ENCODE measurements at places on chromosomes 1 and 21. TPM values are rescaled to one million over a fixed set of nuclear protein-coding genes. Genes with fewer than 3 reads are reported as not detected.

Gene NGF
- 19.6 TPM for total RNA-seq

Gene UBE2U
- total RNA-seq: not detected

Gene ZNF593OS
- total RNA-seq: not detected

Gene BCL10
- total RNA-seq: 27.9 TPM

Gene EFHD2
- 20.3 TPM for total RNA-seq

Gene RGS18
- total RNA-seq: not detected

Gene KIF26B
- total RNA-seq: 8.6 TPM

Gene IGSF21
- not detected for total RNA-seq

Gene CR1L
- not detected for total RNA-seq

Gene PAQR6
- 12.5 TPM for total RNA-seq

Gene ADAMTS4
- total RNA-seq: 1.2 TPM

DNA sequence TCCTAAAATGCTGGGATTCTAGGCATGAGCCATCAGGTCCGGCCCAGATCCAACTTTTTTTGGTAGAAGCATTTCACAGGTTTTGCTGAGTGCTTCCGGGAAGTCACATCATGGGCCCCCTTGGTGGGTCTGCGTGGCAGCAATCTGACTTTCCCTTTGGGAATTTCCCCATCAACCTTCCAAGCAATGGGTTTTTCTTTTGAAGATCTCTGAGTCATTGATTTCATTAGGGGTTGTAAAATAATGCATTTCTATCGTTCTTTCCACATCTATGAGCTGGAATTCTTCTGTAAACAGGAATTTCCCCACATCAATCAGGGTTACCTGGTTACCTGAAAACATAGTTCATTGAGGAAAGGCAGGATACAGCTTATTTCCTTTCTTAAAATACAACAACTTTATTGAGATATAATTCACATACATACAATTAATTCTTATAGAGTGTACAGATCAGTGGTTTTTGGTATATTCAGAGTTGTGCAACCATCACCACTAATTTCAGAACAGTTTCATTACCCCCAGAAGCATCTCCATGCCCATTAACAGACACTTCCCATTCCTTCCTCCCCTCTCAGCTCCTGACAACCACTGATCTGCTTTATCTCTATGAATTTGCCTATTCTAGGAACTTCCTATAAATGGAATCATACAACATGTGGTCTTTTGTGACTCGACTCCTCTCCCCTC, 9.9 kb upstream of the ZBTB17 start:
- no peak for DNase-seq

DNA sequence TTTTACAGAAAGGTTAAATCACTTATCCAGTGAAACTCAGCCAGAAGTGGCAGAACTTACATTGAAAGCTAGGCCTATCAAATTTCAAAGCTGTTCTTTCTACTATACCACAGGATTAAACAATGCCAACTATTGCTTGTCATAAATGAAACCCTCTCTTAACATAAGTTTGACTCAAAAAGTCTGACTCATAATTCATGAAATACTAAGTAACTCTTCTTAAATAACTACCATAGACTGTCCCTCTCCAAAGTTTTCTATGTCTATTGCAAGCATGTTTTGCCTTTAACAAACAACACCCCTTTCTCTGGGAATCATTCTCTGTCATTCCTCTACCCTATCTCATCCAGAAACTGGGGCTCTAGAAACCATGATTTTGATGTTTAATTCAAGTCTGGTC, 109.5 kb upstream of the UBE2U start:
- no peak for DNase-seq

GRCh38 chr1:36882536-36883285, 151.6 kb downstream of the GRIK3 start:
- DNase-seq: peak; percentile 65

DNA sequence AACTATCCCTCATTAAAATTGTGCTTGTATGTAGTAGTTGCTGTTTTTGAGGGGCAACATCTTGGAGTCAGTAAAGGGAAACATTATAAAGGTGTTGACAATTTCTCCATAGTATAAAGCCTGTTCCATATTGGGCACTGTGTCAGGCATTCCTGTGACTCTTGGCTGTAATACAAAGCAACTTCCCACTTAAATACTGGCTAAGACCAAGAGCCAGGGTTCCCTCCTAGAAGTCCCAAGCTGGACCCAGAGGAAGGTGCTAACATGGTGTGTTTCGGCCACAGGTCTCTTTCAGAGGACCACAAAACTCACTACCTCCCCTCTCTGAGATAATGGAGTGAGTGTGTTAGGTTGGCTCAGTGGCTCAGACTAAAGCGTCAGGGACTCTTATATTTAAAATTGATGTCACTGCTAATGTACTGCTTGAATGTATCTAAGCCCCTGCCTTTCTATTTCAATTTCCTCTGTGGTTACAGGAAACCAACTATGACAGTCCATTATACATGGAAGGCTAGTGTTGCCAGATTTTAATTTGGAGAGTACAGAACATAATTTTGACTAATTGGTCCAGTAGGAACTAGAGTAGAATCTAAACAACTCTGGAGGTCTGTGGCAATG, 74.7 kb upstream of the RGL1 start:
- DNase-seq: no peak

DNA sequence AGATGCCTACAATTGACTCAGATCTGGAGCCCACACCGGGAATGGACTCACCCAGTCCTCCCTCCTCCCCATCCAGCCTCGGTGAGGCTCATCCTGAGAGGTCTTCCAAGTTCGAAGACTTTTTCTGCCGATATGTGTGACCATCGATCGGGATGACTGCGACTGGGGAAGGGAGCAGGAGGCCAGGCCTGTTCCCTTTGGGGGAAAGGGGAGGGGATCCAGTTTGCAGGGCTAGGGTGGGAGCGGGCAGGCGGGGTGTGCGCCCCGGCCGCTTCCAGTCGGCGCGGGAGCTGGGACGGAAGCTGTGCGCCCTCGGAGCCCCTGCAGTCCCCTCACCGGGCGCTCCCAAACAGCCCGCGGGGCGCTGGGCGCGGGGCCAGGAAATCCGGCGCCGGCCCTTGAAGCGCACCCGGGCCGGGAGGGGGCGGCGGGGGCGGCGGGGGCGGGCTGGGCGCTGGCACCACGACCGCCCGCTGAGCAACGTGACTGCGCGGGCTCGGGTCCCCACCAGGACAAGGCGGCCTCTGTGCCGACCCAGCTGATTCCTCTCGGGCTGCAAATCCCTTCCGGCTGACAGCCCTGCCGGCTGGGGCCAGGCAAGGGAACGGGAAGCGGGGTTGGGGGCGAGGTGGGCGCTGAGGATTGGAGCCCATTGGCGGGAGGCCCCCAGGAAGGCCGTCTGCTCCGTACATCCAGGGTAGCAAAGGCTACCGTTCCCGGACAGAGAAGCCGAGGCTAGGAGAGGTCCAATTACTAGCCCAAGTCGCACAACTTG, 103.9 kb downstream of the EBNA1BP2 start:
- DNase-seq: no peak

DNA sequence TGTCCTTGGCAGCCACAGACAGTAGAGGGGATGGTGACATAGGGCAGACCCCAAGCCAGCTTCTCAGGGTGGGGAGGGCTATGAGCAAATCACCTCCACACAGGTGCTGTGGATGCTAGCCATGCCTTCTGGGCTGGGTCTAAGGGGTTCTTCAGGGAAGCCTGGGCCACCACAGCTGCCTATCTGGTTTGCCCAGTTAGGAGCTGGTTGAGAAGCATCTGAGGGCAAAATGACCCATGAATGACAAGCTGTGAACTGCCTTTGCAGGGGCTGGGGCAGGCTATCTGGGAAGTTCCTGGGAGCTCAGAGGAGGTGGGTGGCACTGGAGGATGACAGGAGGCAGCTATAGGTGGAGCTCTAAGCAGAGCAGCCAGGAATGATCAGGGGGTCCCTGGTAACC, 10.1 kb upstream of the ARHGEF10L start:
- no peak for DNase-seq

GRCh38 chr1:181134543-181135436, 46.3 kb downstream of the IER5 start:
- peak; percentile 90 for DNase-seq

- no peak for DNase-seq
Measured at GRCh38 chr1:226798427-226799411, 59.6 kb upstream of the ITPKB start.

- DNase-seq: no peak
Measured at GRCh38 chr21:42661688-42662429, 8.4 kb downstream of the PDE9A start.

- peak; percentile 3 for DNase-seq
Measured at GRCh38 chr21:38843806-38844503, 38.2 kb downstream of the ETS2 start.

GRCh38 chr1:198326915-198327314, 170.1 kb downstream of the NEK7 start:
- no peak for DNase-seq

- no peak for DNase-seq
Measured at GRCh38 chr1:203028067-203028783, 1.9 kb downstream of the PPFIA4 start.

- DNase-seq: no peak
Measured at GRCh38 chr1:19800076-19800804, 524 bp upstream of the TMCO4 start.

DNA sequence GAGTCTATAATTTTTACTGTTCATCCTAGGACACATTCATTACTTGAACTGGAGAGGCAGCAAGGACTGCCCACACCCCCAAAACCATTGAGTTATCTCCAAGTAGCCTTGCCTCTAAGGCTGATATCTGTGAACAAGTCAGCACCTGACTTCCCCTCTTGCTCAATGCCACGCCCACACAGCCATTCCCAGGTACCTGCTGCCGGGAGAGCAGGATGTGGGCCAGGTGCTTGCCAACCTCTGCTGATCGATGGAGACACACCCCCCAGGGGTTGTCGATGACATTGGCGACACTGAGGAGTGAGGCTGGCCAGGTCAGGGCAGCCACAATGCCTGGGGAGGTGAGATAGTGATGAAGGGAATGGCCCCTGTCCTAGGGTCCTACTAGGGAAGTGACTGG, 60.1 kb downstream of the TMCO4 start:
- DNase-seq: no peak

DNA sequence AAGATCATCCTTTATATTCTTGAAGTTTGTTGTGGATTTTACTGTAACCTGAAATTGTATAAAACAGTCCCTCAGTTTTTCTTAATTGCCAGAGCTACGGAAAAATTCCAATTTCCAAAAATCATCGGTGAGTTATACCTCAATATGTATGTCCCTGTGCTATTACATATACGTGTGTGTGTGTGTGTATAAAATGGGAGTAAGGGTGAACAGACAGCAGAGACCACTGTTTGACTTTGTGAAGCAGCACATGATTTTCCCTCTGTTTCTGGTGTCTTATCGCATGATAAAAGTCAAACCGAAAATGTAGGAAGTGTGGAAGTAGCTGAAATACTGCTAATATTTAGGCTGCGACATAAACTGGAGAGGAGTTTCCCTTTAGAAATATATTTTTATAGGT, 1.2 kb downstream of the OR2T1 start:
- DNase-seq: no peak

DNA sequence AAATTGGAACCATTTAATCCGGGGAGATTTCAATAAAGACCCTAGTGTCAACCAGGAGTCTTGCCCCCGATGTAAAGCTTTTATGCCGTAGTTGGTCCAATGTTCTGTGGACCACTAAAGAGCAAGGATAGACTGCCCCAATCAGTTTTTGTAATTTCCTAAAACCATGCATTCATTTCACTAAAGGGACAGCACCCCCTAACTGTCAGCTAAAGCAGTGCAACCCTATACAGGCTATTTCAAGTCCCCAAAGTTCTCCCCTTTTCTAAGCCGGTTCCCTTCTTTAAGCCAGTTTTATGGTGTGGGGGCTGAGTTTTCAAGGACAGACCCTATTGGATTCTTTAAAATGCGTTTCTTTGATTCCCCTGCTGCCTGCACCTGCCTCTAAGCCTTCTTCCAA, 12.7 kb upstream of the PDPN start:
- DNase-seq: no peak

DNA sequence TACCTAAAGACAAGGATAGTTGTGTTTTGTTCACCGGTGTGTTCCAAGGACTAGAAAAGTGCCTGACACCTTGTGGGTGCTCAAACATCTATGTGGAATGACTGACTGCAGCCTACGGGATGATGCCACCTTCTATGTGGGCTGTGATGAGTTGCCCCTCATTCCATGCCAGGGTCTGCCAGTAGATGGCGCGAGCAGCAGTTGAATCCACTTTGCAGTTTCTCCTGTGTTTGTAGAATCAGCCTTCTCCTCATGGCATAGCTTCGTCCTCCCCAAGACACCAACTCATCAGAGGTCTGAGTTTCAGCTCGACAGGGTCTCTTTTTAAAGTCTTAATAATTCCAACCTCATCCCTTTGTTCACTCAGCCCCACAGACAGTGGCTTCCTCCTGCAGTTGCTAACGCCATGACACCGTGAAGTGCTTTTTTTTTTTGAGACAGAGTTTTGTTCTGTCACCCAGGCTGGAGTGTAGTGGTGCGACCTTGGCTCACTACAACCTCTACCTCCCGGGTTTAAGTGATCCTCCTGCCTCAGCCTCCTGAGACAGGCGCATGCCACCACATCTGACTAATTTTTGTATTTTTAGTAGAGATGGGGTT, 133.7 kb downstream of the CAPN8 start:
- DNase-seq: no peak

DNA sequence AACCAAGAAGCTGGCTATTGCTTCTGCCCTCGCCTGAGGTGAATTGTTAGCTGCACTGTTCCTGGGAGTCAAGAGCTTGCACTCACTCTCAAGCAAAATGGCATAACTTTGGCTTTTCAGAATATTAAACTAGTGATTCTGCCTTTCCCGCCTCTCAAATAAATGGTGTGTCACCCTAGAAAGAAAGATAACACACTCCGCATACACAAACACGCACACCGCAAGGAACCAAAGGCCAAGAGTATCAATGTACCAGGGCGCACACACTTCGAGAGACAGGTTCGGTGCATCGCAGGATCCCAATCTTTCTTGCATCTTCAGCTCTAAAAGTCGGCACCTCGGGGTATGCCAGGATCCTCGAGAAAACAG, 470 bp upstream of the RTCA start:
- DNase-seq: no peak

Measured in osteocyte (in vitro differentiated cells).